ENCODE measurements at places on chromosomes 3 and 15.

GRCh38 chr3:40018369-40018768, 209.0 kb downstream of the MYRIP start:
- DNase-seq: no peak

GRCh38 chr15:57911247-57911646, 154.3 kb downstream of the ALDH1A2 start:
- no peak for DNase-seq

GRCh38 chr15:41603941-41604911, 45.2 kb downstream of the TYRO3 start:
- peak; percentile 32 for DNase-seq

DNA sequence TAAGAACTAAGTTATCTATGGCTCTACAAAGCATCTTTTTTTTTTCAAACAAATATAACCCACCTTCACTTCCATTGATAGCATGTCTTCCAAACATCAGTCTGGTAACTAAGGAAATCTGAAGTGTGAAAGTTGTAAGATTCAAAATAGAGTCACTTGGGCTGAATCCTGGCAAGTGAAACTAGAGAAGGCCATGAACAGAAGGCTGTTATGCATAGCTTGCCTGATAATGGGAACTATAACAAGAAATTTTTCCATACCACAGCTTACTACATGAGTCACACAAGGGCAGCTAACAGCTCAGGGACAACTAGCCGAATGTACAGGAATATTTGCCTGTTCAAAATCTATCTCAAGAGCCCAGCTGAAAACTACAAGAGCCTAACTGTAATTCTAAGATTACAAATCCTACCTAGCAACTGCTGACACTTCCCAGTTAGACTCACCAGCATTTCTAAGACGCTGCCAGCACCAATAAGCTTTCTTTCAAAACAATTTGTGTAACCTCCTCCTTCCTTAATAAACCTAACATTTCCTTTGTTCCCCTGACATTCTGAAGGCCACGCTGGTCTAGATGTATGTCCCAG, 1066.5 kb downstream of the PLOD2 start:
- DNase-seq: no peak

- DNase-seq: no peak
Measured at GRCh38 chr3:178512647-178513046, 23.6 kb upstream of the KCNMB2 start.

- DNase-seq: no peak
Measured at GRCh38 chr15:27175472-27176153, 204.6 kb downstream of the GABRG3 start.

DNA sequence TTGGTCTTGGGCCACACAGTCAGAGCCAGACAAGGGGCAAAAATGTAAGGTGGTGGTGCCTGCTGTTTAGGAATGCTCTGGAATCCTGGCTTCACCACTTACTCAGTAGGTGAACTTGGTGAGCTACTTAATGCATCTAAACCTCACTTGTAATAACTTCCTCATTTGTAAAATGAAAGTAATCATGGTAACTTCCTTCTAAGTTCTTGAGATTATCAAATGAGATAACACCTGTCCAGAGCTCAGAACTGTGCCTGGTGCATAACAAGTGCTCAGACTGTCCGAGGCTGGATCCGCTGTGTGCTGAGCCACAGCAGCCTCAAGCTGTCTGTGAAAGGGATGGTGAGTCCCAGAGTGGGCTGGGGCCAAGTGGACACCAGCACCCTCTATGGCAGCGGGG, 62.8 kb upstream of the KY start:
- no peak for DNase-seq

DNA sequence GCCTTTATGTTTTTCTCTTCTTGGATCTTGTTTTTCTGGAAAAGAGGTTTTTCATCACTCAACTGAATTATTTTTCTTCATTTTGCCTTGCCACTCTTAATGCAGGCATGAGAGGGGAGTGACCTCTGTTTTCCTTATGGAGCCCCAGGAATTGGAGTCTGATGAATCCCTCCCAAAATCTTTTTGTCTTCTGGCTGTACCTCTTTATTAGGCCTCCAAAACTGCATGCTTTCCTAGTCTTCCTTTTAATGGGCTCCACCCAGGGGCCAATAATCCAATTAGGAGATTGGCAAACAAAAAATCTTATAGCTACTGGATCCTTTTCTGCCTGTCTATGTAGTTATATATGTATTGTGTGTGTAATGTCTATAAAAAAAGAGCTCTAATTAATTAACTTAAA, 192.4 kb upstream of the PEX5L start:
- DNase-seq: no peak

- DNase-seq: no peak
Measured at GRCh38 chr3:17143893-17144664, 259.3 kb downstream of the PLCL2 start.

GRCh38 chr3:125498630-125499029, 21.4 kb downstream of the SNX4 start:
- no peak for DNase-seq

- no peak for DNase-seq
Measured at GRCh38 chr3:184810146-184810545, 1.8 kb upstream of the VPS8 start.

DNA sequence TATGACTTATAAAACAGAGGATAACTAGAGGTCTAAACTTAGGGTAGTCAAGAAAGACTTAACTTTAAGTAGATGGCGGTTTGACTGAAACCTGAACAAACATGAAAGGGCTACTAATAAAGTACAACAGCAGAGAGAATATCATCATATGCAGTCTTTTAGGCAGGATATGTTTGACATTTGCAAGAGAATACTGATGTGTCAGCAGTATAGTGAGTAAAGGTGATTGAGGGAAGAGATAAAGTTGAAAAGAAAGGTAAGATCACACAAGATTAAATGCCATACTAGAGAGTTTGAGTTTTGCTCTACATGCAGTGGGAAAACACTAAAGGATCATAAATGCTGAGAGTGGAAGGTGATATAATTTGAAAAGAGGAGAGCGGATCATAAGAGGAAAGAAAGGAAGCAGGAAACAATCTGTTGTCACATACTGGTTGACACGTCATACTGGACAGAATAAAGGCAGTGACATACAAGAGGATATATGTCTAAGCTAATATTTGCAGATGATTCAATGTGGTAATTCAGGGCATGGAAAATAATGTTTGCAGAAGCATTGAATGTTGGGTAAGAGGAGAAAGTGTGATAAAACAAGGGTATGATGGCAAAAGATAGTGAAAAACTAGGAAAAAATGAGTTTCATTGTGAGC, 223.0 kb downstream of the EPHA6 start:
- DNase-seq: no peak

DNA sequence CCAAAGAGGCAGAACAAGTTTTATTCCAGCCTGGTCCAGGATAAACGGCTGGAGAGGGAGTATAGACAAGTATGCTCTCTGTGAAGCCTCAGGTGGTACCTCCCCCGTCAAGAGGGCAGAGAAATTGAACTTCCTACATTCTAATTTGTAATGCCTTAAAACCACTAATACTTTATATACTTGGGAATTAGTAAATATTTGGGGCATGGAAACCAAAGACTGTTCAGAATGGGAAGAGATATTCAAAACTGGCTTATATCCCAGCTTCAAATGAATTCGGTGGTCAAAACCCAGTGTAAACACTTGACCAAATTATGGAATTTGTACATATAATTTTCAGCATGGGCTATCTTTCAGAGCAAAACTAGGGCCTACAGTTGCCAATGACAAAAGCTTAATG, 122.6 kb downstream of the FBN1 start:
- no peak for DNase-seq
